HEK293T (cell line): ENCODE measurements at places on chromosomes 7 and 10.

GRCh38 chr7:98826811-98827231 is 43.0 kb downstream of the TMEM130 start:
- no peak for DNase-seq

DNA sequence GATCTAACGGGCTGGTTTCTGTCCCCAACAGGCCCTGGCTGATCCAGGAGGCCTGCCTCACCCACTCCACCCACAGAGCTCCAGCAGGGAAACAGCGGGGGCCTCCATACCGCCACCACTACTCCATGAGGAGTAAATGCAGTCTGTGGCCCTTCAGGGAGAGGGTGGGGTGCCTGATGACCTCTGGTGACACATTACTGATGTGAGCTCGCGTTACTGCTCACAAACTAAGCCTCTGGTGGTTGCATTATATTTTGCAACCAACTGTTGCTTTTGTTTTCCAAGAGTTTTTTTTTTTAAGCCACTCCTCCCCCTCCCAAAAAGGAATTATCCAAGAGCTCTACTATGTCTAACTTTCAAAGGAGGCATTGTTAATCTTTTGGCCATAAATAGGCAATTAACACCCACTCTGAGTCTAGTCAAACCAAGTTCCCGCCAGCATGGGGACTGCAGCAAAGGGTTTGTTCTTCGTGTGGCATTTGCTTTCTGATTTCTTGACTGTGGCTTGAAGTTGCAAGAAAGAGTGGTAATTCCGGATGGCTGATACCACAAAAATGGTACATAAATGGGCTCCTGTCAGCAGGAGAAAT is 72.6 kb downstream of the FAM53B start:
- DNase-seq = peak; percentile 56

DNA sequence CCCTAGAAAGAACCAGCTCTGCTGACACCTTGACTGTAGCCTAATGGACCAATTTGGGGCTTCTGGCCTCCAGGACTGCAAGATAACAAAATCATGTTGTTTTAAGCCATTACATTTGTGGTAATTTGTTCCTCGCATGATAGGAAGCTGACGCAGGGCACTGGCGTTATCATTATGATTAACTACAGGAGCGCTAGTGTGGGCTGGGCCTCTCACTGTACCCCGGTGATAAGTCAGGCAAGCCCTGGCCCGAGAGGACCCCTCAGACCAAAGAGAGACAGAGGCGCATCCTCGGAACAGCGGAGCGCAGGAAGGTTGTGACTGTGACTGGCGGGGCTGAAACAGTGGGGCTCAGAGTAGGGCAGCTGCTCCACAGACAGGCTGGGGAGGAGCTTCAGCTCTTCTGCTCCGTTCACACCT is 150.3 kb upstream of the CHST15 start:
- no peak for DNase-seq

DNA sequence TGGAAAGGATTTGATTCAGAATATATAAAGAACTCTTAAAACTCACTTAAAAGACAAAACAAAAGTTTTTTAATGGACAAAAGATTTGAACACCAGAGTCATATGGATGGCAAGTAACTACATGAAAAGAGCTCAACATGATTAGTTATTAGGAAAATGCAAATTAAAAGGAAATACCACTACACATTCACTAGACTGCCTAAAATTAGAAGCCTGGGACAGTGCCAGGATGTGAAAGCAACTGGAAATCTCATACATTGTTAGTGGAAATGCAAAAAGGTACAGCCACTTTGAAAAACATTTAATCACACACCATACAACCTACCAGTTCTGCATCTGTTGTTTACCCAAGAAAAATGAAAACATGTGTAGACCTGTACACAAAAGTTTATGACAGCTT is 48.8 kb downstream of the RALA start:
- DNase-seq = no peak

DNA sequence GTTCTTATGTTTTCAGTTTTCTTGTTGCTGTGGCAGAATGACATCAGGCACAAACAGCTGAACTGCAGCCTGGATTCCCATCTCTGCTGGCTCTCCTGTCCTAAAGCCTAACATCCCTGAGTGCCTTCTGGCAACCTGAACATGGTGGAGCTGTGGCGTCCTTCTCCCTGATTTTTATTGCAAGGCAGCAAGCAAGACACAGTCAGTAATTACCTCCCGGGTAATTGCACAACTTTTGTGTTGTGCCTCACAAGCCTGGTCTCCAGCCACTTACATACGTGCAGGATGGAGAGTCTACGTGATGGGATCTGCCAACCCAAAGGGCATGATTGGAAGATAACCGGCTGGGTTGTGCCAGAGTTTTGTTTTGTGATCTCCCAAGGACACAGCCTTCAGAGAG is 116.1 kb upstream of the PARD3 start:
- no peak for DNase-seq

DNA sequence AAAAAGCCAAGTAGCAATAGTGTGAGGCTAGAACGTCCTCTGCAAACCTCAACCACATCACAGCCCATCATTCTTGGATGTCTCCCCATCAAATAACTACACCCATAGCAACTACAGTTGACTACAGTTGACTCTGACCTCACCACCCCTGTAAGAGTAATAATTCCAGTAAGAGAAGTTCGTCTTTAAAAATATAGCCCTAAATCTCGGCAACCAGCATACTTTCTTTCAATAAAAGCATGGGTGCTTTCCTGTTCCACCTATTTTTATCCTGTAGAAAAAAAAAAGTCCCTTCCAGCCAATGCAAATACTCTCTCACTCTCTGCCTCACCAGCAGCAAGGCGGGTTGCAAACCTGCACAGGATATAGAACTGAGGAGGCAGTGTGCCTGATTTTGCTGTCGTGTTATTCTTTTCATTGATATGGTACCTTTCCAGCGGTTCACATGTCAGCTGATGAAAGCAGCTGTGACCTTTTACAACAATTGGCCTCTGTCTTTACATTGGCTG is 187.5 kb upstream of the NFE2L3 start:
- DNase-seq = no peak

DNA sequence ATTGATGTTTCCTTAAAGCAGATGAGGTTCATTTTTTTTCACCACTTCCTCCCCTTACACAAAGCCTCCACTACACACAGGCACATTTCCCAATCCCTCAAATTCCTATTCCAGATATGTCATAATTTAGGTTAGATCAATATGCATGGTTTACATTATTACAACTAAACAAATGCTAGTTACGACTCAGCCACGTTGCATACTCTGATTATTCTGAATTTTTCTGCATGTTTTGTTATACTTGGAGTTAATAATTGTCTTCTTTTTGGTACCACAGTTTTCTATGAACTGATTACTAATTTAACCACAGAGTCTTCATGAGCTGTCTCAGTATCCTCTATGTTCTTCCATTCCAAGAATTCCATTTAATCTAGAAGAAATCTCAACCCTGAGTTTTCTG is 4.4 kb upstream of the BICC1 start:
- DNase-seq = no peak

GRCh38 chr7:156604836-156605695 is 35.5 kb upstream of the RNF32 start:
- no peak for DNase-seq

DNA sequence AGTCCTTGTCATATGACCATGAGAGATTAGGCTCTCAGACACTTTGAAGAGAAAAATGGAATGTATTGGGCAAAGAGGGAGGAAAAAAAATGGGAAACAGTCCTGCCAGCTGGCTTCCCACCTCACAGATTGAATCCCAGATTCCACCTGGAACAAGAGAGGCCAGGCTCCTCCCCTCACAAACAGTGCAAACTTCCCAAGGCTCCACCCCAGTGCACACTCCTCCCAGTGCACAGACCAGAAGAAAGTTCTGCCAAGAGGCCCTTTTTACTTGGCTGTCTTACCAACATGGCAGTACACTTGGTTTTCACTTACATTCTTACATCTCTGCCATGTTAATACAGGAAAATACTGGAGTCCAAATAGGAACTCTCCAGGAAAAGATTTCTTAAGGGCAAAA is 202.3 kb downstream of the AHR start:
- no peak for DNase-seq

- DNase-seq = no peak
These were observed 124.8 kb upstream of the LSM8 start for GRCh38 chr7:118059209-118059608.

DNA sequence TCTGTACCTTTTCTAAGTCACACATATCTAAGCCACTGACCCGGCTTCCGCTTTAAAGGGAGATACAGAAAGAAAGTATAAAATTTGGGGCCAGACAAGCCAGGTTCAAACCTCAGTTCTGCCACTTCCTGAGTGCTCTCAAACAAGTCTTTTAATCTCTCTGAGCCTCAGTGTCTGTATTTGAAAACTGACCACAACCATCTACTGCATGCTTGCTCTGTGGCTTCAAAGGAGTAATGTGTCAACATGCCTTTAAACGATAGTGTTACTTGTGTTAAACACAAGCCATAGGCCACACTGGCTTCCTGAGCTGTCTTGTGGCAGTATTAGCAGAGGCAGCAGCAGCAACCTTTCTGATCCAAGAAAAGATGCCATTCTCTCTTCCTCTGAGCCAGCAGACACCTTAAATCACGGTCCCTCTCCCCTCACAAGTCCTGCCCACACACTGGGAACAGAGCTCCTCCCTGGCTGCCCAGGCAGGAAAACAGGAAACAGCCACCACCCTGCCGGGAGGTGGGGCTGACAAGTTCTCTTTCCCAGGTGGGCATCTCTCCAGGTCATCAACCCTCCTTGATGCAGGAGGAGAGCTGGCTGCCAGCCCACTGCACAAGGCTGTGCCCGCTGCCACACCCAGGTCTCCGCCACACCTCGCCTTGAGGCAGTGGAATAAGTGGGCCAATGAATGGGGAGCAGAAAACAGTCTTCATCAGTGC is 10.7 kb downstream of the HIP1 start:
- no peak for DNase-seq

GRCh38 chr10:109895848-109896247 is 27.5 kb downstream of the XPNPEP1 start:
- no peak for DNase-seq

GRCh38 chr10:124869941-124870340 is 68.3 kb downstream of the ABRAXAS2 start:
- DNase-seq = no peak

- no peak for DNase-seq
These were observed 114.9 kb downstream of the MGMT start for GRCh38 chr10:129581827-129582411.
